ENCODE measurements at places on chromosomes 12 and 14.

- no peak for DNase-seq
Measured at GRCh38 chr12:50219544-50219943, 52.4 kb upstream of the CERS5 start.

- DNase-seq, result no peak
Measured at GRCh38 chr12:47907851-47908454, 3.2 kb upstream of the VDR start.

GRCh38 chr14:98840511-98840910 lies 431.5 kb downstream of the BCL11B start:
- no peak for DNase-seq

- no peak for DNase-seq
Measured at GRCh38 chr14:101250336-101250947, 310.9 kb upstream of the DIO3 start.

DNA sequence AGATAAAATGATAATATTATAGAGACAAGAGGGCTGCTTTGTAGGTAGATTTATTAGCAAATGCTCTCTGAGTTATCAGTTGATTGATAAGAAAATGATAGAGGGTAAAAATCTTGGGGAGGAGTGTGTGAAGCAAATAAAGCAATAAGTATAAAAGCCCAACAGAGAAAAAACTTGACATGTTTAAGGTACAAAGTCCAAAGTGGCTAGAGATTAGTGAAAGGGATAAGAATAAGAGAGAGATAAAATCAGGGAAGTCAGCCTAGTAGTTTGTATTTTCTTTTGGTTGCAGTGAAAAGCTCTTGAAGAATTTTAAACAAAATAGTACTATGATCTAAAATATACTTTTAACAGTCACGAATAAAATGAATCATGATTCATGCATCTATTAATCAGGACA lies 246.2 kb upstream of the LRIG3 start:
- DNase-seq, result no peak

DNA sequence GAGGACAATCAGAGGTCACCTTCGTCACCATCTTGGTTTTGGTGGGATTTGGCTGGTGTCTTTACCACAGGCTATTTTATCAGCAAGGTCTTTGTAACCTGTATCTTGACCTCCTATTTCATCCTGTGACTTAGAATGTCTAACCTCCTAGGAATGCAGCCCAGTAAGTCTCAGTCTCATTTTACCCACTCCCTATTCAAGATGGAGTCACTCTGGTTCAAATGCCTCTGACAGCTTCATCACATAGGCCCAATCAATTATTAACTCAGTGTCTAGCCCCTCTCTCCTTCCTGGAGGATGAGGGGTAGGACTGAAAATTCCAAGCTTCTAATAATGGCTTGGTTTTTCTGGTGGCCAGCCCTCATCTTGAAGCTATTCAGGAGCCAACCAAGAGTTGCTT lies 111.4 kb upstream of the NAP1L1 start:
- DNase-seq, result no peak

DNA sequence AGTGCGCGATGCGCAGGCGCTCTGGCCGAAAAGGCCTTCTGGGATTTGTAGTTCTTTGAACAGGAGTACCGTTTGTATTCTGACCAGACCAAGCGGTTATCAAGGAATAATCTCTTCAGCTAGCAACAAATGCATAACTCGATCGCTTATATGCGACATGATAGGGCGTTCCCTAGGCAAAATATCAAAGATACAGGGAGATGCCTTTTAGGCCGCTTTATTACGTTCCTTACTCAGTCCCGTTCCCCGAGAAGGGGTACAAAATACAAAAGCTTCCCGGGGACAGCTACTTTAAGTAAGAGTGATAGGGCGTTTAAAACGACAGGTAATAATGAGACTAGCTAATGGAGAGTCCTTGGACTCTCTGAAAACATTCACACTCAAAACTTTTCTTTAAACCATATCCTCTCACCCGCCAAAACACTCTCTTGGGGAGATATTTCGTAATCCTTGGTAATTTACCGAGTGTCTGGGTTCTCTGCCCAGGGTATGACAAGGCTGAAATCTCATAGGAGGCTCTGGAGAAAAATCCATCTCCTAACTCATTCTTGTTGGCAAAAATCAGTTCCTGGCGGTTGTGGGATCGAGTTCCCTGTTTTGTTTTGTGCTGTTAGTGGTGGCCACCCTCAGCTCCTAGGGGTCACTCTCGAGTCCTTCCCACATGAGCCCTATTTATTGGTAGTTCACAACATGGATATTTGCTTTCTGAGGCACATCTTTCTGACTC lies 412 bp upstream of the SNW1 start:
- DNase-seq, result peak; percentile 92
